ENCODE measurements at places on chromosomes 7 and 10.

DNA sequence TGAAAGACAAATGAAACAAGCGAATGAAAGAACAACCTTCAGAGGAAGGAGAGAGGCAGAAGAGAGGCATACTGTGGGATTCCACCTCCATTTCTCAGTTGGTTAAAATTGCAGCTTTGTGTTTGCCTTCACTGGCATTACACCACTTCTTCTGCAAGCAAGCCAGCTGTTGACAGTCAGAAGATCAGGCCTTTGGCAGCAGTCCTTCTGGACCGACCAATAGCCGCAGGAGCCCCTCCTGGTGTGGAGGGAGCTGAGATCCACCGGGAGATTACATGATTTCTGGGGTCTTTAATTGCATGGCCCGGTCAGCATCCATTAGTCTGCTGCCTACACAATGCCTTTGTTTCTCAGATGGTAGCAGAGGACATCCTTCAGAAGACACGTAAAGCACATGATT lies 206.7 kb downstream of the ADAM12 start:
- DNase-seq: no peak

DNA sequence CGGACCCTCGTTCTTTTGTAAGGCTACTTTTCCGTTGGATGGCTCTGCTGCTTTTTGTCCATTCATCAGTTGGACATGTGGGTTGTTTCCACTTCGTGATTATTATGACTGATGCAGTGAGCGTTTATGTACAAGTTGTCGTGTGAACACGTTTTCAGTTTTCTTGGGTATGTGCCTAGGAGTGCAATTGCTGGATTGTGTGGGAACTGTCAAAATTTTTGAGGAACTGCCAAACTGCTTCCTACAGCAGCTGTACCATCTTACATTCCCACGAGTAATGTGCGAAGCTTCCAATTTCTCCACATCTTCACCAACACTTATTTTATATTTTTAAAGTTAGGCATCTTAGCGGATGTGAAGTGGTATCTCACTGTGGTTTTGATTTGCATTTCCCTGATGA lies 10.4 kb downstream of the FKBP6 start:
- DNase-seq: no peak

DNA sequence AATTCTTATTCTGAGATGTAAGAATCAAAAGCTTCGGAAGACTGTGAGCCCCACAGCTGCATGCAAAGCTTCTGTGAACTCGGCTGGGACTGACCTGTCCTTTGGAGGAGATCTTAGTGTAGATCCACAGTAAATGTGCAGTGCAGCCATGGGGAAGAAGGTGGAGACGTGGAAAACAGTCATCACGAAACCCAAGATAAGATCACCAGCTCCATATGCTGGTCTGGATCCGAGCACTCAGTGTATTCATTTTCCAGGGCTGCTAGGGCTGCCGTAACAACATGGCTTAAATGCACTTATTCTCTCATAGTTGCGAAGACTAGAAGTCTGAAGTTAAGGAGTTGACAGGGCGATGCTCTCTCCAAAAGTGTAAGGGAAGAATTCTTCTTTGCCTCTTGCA lies 143.0 kb upstream of the TCF7L2 start:
- no peak for DNase-seq

DNA sequence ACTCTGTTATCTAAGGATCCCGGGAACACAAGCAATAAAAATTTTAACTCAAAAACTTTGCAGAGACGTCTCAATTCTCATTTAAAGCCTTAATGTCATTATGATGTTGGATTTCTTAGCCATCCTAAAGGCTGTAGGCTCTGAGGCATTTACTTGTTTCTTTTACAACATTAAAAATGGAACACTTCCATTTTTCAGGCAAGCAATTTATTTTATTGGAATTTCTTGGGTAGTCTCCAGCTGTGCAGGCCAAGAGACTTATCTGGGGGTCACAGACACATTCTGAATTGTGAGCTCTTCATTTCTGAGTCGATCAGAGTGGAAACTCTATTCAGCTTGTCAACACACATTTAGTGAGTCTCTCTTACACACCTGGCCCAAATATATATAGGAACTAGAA lies 48.0 kb upstream of the KIF5B start:
- DNase-seq: no peak

DNA sequence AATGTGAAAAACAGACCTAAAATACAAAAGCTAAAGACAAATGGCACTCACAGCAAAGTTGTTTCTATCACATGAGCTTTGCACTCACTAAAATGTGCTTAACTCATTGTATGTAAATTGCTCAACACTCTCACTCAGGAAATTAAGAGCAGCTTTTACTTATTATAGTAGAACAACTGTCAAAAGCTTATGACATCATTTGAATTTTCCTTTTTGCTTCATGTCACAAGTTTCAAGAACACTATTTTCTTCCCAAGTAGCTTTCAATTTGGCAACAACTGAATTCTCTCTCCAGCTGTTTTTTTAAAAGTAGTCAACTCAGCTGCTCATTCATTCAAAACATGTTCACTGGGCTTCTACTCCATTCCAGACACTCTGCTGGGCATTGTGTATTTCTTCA lies 46.9 kb downstream of the ATE1 start:
- no peak for DNase-seq

DNA sequence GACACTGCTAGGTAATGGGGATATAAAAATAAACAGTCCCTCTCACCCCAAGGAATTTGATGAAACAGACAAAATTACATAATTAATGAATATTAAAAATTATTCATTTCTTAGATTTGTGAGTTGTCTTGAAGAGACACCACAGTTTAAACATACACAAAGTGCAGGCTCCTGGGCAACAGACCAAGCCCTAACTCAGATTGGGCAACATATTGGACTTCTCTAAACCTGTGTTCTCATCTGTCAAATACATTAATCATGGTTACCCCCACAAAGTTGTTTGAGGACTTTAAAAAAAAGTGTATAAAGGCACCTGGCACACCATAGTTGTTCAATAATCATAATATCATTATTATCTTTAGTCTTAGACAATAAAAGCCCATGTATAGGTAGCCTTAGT lies 62.5 kb upstream of the CAPZA2 start:
- no peak for DNase-seq
